ENCODE measurements at places on chromosomes 12 and 14.

GRCh38 chr14:23056956-23057756, at the start of gene CDH24:
Gene CDH24 (minus strand): TSS chr14:23057520. CDS start chr14:23055733, 1,787 bp downstream.
- no peak for DNase-seq

DNA sequence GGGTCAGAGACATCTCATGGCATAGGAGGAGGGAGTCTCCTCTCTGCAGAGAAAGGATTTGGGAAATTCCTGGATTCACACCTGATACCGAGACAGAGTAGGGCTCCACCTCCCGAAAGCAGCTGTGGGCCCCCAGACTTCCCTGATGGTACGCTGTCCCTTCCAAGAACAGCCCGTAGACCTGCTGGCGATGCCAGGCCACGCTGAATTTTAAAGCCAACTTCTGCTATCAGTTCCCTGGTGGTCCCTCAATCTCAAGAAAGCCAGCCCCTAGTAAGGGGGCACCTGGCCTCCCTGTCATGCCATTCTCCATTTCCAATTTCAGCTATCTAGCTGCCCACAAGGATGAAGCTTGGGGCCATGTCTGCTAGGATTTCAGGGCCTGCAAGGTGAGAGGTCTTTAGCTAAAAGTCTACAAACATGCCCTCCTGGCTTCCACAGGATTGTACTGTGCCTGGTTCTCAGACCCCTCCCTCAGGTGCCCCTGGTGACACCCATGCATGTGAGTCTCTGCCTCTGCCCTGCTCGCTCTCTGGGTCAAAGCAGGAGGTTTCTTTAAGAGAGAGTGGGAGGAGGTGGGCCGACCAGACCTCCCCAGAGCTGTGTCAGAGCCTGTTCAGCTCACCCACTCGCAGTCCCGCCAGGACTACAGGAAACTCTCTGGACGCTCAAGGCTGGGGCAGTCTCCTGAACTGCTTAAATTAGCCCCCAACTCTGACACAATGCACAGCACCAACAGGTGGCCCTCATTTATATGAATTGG, 30.5 kb downstream of the ANO2 start:
- DNase-seq = no peak

DNA sequence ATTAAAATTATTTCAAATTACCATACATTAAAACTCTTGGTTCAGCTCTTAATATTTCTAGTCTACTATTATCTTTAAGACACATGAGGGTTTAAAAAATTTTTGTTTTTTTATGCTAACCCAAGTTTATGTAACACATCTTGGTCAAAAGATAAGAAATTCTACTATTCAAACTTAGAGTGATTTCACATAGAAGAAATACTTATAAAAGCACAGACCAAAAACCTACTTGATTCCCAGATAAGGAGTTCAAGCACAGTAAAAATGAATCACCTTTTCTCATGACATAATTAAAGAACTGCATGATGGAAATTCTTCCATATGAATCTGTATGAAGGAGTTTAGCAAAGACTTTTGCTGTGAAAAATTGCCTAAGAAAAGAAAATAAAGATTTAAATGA, 13.9 kb downstream of the PPP2R3C start:
- DNase-seq = no peak

DNA sequence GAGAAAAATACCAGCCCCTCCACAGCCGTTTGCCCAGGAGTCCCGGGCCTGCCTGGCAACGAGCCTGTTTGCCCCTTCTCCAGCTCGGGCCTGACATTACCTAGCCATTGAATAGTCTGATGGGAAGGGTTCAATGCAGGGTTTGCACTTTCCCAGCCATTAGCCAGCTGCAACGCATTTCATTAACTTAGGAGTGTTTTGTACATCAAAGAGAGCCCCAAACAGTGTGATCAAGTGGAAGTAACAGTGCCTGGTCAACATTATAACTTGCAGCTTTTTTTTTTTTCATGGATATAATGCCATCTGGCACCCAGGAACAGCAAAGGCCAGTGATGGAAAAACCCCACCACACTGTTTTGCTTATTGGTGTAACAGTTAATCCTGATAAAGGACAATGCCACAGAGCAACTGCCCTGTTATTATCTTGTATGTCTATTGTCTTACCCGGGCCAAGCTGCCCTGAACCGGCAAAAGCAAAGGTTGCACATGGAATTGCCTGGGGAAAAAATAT, 38.0 kb downstream of the BTG1 start:
- DNase-seq = no peak

DNA sequence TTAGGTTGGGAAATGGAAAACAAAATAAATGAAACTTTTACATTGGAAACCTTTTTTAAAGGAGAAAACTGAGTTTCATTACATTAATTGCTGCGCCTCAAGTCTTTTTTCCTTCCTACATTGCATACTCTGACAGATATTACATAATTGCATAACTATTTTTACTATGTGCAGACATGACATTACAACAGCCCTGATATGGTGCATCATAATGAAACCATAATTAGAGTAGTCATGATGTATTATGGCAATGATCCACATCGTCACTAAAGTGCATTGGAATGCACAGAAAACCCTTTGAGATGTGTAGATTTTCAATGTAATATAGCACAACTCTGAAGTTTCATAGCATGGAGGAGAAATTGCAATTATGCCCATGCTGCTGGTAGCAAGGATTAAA, 217.8 kb upstream of the NPAS3 start:
- no peak for DNase-seq

DNA sequence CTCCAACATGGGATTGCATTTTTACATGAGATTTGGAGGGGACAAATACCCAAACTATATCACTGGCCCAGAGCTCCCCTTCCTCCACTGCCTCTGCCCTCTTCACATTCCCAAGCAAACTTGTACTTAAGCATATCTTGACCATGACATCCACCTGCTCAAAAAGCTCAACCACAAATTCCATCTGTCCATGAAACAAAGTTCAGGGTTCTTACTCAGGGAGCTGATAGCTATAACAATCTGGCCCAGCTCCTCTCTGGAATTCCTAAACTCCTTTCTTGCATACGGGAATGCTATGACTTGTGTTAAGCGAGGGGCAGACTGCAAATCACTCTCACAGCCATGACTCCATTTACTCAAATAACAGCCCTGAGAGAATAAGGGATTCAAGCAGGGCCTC, 152.1 kb downstream of the GALC start:
- no peak for DNase-seq

DNA sequence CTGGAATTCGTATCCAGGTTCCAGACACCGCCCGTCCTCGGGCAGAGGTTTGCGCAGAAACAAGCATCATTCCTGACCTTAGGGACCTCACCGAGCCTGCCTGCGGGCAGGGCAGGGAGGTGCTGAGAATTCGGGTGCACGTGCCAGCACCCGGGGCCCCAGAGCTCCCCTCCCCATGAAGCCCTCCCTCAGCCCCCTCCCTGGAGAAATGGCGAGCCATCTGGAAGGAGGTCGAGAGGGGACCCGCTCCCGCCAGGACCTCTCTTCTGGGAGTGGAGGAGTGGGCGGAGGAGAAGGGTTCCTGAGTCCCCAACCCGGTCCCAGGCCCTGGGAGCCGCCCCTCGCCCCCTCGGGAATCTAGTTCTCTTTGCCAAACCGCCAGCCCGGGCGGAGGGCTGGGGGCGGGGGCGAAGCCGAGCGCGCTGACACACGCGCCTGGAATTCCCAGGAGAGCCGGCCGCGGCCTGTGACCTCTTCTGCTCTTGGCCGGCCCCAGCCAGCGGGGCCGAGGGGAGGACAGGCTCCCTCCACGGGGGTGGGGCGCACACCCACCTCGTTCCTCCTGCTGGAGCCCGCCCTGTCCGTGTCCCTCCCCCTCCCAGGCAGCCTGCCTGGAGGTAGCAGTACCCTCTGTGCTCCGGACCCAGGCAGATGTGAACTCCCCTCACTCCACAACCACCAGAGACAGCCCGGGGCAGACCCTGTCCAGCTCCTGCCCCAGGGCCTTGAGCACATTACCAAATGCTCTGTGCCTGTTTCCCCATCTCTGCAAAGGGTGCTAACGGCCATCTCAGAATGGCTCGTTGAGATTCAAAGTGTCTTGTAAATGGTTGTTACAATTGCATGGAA, 23.0 kb upstream of the GPR132 start:
- DNase-seq = no peak

GRCh38 chr12:7130701-7131501, 730 bp downstream of the CLSTN3 start:
- DNase-seq = no peak

- DNase-seq = no peak
Measured at GRCh38 chr14:55849833-55850232, 268.4 kb upstream of the PELI2 start.

DNA sequence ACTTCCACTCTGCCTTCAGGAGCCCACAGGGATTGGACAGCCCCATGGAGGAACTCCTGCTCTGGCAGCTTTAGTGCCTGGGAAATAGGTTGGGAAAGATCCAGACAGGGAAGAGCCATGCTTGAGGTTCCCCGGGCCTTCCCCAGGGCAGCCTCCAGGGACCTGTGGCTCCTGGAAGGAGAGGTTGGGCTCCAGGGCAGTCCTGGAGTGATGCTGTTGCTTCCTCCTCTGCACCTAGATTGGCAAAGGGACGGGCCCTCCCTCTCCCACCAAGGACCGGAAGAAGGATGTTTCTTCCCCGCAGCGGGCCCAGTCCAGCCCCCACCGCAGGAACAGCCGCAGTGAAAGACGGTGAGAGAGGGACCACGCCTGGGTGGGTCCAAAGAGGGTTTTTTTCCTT, 16.5 kb downstream of the VASH1 start:
- DNase-seq = no peak

GRCh38 chr14:68516342-68516741, 276.5 kb downstream of the ZFP36L1 start:
- DNase-seq = no peak

- DNase-seq = no peak
Measured at GRCh38 chr14:34874386-34875030, 652 bp downstream of the BAZ1A start.

- DNase-seq = no peak
Measured at GRCh38 chr12:102950107-102950949, 7.1 kb upstream of the ASCL1 start.

- DNase-seq = no peak
Measured at GRCh38 chr12:98618952-98619351, 25.5 kb downstream of the SLC25A3 start.

- DNase-seq = no peak
Measured at GRCh38 chr14:73721101-73721821, 7.1 kb upstream of the PNMA1 start.

DNA sequence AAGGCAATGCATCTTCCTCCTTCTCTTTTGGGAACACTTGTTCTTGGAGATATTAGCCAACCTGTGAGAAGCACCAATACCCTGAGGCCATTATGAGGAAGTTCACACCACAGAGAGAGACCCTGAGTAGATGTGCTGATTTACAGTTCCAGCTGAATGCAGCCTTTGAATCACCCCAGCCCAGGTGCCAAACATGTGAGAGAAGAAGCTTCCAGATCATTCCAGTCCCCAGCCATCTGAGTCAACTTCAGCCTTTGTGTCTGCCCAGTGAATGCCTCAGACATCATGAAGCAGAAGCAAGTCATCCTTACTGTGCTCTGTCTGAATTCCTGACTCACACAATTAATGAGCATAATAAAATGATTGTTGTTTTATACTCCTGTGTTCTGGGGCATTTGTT, 25.1 kb downstream of the C12orf42 start:
- no peak for DNase-seq

GRCh38 chr12:74608231-74608775, 70.7 kb downstream of the ATXN7L3B start:
- no peak for DNase-seq

- no peak for DNase-seq
Measured at GRCh38 chr12:68675101-68675842, 11.5 kb upstream of the NUP107 start.

- no peak for DNase-seq
Measured at GRCh38 chr12:41719214-41719613, 425.5 kb downstream of the GXYLT1 start.
